PC-3 (cell line): ENCODE measurements at places on chromosomes 12 and 14.

- peak; percentile 27 for DNase-seq
Measured at GRCh38 chr12:75437564-75437963, 43.0 kb upstream of the GLIPR1 start.

DNA sequence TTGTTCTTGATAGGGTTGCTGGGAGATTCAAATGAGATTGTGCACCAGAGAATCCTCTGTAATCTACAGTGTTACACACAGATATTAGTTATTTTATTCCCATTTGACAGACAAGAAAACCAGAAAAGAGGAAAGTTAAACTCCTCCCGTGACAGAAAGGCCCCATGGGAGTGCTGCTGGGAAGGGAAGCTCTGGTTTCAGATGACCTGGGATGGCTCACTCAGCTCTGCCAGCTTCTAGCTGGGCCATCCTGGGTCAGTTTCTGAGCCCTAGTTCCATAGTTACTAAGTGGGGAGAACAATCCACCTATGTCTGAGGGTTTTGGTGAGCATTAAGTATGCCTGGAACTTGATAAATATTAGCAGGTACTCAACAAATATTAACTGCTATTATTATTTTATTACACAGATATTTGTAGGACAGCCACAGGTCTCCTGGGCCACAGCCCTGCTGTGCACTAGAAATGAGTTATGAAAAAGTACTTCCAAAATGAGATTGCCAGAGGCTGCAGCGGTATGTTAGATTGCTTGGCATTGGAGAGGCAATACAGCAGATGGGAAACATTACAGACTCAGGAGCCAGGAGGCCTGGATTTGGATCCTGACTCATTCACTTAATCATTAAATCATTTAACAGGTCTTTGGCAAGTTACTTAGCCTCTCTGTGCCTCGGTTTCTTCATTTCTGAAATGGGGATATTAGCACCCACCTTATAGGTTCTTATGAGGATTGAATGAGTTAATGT is 47.1 kb upstream of the STON2 start:
- DNase-seq: no peak

- no peak for DNase-seq
Measured at GRCh38 chr12:59634254-59634653, 38.4 kb downstream of the SLC16A7 start.

- no peak for DNase-seq
Measured at GRCh38 chr12:111430433-111431353, 25.0 kb downstream of the SH2B3 start.

GRCh38 chr12:86312232-86312631 is 56.0 kb upstream of the MGAT4C start:
- DNase-seq: no peak
